ENCODE measurements at places on chromosomes 4 and X.

GRCh38 chrX:14963447-14964236 is 90.4 kb downstream of the MOSPD2 start:
- DNase-seq = no peak

DNA sequence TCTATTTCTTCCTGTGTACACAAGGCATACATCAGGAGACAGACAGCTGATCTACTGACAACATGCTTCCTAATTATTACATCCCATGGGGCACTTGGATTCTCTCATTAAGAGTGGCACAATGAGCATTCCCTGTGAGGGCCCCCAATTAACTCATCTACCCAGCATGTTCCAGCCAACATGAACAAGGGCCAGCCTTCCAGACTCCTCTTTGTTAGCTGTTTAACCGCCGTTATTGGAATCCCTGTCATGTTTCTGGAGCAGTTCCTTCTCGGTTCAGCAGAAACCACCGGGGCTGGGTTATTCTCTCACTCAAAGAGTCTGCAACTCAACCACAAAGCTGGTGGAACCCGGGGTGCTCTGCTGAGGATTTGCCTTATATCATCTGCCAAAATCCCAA is 9.9 kb upstream of the GPM6B start:
- DNase-seq = no peak

DNA sequence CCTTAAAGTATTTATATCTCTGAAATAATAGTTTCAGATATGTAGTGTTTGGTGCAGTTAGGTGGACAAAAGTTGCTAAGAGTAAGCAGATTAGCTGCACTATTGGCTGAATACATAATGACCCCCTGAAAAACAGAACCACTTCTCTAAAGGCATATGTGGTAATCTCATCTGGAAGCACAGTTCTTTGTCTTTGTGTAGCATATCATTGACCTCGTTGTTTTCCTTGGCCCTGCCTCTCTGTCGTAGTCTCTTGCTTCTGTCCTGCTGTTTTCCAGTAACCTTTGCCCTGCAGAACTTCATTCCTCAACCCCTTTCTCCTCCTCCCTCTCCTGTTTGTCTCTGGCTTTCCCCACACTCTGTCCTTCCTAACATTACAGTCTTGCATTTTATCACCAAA is 41.4 kb downstream of the JADE3 start:
- DNase-seq = no peak

- DNase-seq = peak; percentile 93
Observed at GRCh38 chr4:184983672-184984356, 34.5 kb upstream of the HELT start.

DNA sequence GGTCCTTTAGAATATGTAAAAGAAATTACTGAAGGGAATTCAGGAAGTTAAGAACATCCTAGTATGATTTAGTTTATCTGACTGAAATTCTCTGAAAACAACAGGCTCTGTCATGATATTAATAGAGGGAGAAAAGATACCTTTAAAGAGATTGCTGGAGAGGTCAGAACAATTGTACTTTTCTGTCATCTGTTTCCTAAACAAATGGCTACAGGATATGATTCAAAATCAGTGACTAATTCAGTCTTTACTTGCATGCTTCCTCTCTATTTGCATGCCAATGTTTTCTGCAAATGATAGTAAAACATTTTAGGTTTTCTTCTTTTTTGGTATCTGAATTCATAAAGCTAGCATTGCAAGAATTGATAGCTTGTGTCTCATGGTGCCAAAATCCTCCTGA is 616.7 kb upstream of the PCDH7 start:
- no peak for DNase-seq

DNA sequence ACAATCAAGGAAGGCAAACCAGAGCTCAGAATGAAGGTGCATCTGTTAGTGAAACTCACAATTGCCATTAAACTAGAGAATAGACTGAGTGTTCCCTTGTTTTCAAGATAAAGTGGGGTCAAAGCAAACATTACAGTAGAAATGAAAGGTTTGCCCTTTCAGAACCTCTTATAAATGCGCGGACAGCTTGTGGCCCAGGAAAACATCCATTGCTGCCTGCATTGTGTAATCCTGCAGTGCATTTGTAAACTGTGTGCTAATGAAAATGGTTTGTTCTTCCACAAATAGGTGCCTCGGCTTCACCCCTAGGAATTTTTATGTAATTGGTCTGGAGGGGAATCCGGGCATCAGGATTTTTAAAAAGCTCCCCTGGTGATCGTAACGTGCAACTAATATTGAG is 62.8 kb downstream of the SNX25 start:
- no peak for DNase-seq

GRCh38 chr4:107792711-107793110 is 32.0 kb upstream of the SGMS2 start:
- no peak for DNase-seq

- no peak for DNase-seq
Observed at GRCh38 chr4:5783486-5783885, 72.5 kb downstream of the EVC start.

GRCh38 chr4:2482192-2482591 is 13.3 kb downstream of the RNF4 start:
- DNase-seq = peak; percentile 56

DNA sequence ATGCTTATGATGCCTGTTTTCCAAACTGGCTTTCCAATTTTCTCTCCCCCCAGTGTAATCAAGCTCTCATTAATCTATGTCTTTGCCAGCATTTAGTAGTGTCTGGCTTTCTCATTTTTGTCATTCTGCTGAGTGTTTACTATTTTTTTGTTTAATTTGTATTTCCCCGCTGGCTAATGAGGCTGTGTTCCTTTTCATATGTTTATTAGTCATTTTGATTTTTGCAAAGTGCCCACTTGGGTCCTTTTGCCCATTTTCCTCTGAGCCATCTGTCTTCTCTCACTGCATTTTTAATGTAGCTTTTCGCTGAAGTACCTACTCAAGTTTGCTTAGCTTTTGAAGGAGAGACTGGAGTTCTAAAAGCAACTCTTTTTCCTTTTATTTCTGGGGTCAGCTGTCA is 14.7 kb downstream of the DCK start:
- no peak for DNase-seq

DNA sequence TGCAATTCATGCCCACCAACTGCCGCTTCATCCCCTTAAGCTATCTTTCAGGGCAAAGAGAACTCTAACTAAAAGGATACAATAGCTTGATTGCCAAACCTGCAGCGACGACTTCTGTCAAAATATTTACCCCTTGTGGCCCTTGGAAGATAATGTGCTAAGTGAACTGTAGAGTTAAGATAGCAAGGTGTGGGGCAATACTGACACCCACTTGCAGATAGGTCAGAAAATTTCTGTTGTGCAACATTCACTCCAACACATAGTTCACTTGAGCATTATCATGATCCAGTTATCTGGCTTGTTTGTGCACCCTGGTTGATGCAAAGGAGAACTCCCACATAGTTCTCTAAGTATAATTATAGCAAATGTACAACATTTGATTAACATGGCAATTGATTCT is 55.6 kb downstream of the RHOXF2B start:
- no peak for DNase-seq

GRCh38 chr4:7761312-7761711 is 178.3 kb downstream of the AFAP1 start:
- no peak for DNase-seq

- DNase-seq = no peak
Observed at GRCh38 chrX:125846271-125846670, 319.8 kb downstream of the DCAF12L2 start.

- DNase-seq = no peak
Observed at GRCh38 chr4:73648478-73648877, 28.2 kb upstream of the RASSF6 start.

GRCh38 chr4:82758701-82759685 is 39.6 kb downstream of the SCD5 start:
- DNase-seq = no peak

GRCh38 chr4:109444182-109444844 is 10.7 kb downstream of the SEC24B start:
- DNase-seq = no peak

GRCh38 chr4:8141935-8142334 is 16.7 kb downstream of the ABLIM2 start:
- no peak for DNase-seq

GRCh38 chr4:148573296-148573695 is 131.1 kb upstream of the NR3C2 start:
- DNase-seq = no peak

DNA sequence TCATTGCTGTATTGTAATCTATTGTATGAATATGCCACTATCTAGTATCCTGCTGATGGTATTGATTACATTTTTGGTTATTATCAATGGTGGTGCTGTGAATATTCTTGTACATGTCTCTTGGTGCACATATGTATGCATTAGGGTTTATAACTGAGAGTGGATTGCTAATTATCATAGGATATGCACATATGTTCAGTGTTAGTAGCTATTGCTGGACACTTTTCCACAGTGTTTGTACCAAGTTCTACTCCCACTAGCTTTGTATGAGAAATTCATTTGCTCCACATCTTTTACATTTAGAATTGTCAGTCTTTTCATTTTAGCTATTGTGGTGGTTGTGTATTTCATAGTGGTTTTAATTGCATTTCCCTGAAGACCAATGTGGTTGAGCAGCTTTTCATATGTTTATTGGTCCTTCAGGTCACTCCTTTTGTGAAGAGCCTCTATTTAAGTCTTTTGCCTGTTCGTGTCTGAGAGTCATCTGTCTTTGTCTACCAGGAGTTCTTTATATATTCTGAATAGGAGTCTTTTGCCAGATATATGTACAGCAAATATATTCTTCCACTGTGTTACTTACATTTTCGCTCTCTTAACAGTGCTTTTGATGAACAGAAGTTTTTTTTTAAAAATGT is 87.1 kb downstream of the TBC1D19 start:
- DNase-seq = no peak

All from D341Med (cell line).